ENCODE measurements at places on chromosomes 11 and 22.
A peak's percentile ranks its signal among the peaks of the same experiment; 100 is the strongest.

DNA sequence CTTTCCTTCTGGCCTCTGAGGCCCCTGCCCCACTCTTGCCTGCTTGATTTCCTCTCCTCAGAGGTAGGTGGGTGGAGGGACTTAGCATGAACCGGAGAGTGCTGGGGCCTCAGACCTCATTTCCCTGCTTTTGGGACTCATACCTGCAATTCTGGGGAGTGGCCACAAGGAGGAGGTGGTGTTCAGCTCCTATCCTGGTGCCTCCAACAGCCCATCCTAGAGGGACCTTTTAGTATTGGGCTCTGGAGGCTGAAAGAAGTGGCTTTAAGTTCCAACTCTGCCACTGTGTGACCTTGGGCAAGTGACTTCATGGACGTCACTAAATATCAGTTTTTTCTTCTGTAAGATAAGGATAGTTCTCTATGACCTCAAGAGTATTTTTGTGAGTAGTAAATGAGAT, 98.6 kb downstream of the KIAA1671 start:
- peak; percentile 0 for DNase-seq

- DNase-seq = no peak
Measured at GRCh38 chr11:114354076-114354475, 46.2 kb downstream of the C11orf71 start.

GRCh38 chr11:76615950-76616349, 54.6 kb downstream of the LRRC32 start:
- no peak for DNase-seq

DNA sequence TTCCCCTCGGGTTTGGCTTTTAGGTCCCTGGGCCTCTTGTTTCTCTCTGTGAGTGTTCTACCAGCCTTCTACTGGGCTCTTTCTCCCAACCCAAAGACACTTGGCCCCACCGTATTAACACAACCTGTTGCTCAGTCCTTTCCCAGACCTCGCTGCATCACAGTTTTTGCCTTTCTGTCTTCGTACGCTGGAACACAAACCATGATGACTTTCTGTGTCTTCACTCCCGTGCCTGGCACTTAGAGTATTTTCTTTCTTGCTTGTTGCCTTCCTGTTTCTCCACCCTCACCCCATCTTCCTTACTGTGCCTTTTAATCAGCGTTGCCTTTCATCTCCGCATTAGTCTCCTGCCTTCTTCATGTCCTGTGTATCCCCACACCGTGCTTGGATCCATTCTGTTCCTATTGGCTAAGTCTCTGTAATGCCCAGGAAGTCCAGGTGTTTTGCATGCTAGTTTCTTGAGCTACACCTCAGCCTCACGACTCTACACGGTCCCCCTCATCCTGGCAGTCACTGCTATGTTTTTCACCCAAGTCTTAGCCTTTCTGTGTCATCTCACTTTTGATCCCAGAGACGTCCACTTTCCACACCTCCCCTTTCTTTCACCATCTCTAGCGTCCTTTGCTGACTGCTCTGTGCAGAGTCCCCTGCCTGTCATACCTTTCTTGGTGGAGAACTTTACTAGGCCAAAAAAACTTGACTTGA, 1.6 kb downstream of the MARK2 start:
- DNase-seq = no peak

- no peak for DNase-seq
Measured at GRCh38 chr11:75853971-75854370, 39.0 kb downstream of the UVRAG start.

Data from AML-193 (cell line).